T-helper 2 cell treated with Interferon-gamma antibody and Interleukin-4, amounts not matched to agents 5 μg/mL and 100 μg/mL, for 36 hours (primary cell): ENCODE measurements at places on chromosomes 2 and 18.

GRCh38 chr2:113027691-113028090, 22.4 kb downstream of the IL36A start:
- no peak for DNase-seq

- no peak for DNase-seq
Observed at GRCh38 chr18:3345452-3345851, 83.5 kb downstream of the MYL12B start.

- no peak for DNase-seq
Observed at GRCh38 chr2:15006667-15007066, 374.1 kb downstream of the LRATD1 start.

GRCh38 chr2:61543062-61543461, 4.9 kb upstream of the XPO1 start:
- no peak for DNase-seq

DNA sequence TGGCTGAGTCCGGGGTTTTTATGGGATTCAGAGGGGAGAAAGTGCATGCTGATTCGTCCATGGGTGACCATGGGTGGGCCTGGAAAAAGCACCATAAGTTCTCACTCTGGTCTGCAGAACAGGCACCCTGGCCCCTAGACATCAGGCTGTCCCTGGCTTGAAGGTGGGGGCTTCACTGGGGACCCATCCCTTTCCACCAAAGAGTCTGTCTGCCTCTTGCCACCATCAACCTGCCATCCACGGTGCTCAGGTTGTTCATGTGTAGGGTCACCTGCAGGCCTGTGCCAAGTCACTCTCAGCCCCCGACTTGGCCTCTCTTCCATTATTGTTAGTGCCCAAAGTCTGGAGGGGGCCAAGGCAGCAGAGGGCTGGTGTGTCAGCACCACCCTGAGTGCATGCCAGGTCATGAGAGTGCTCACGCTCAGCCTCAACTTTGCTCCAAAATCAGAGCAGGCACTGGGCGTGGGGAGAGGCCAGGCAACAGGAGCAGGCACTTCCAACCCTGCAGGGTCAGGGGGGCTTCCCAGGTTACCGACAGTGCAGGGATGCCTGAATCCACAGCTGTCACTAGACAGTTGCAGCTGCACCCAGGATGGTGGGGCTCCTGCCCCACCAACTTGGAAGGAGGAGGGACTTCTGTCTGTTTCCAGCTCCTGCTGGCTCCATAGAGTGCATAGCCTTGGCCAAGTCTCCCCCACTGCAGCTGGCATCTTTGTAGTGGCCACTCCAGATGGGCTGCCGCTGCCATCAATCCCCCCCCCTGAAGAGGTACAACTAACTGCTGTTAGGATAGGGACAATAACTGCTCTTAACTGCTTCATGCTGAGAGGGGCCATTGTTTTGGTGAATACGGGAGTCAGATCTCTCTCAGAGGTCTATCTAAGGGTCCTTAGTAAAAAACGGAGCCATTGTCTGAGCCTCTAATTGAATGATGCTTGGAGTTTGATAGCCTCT, 209.3 kb downstream of the AKAIN1 start:
- no peak for DNase-seq

DNA sequence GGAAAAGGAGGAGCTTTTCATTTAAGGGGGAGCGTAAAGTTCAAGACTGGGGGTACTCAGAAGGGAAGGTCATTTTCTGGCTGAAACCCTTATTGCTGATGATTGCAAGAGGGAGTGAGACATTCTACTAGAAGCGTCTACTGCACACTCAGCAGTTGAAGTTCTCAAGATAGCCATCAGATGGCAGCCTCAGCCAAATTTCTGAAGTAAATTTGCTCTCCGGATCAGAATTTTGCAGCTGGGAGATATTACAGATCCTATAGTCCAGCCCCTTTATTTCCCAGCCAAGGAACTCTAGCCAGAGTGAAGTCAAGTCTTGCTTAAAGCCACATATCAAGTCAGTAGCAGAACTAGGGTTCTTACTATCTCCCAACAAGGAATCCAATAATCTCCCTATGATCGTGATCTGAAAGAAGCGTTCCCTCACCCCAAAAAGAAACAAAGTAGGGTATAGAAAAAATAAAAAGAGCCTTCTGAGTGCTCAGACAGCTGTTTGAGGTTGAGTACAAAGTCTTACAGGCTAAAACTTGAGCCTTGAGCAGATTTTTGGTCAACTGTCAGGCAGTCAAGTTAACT, 24.0 kb downstream of the RAX start:
- DNase-seq: no peak

DNA sequence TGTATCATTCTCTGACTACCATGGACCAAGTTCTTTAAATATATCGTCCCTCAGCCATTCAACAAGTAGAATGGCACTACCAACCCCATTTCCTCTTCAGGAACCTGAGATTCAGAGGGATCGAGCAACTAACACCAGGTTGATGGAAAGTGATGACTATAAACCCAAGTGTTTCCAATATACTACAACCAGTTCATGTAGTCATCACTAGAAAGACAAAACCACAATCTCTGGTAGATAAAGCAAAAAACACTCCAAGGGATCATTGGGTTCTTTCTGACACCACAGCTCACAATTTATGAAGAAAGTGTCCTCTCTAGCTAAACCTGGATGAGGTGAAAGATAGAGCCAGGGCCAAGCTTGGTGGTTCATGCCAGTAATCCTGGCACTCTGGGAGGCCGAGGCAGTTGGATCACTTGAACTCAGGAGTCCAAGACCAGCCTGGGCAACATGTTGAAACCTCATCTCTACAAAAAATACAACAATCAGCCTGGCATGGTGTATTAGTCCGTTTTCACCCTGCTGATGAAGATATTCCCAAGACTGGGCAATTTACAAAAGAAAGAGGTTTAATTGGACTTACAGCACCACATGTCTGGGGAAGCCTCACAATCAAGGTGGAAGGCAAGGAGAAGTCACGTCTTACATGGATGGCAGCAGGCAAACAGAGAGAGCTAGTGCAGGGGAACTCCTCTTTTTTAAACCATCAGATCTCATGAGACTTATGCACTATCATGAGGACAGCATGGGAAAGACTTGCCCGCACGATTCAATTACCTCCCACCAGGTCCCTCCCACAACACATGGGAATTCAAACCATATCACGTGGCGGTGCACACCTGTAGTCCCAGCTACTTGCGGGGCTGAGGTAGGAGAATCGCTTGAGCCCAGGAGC, 2.2 kb downstream of the CD226 start:
- peak; percentile 37 for DNase-seq

GRCh38 chr2:188949046-188949818, 24.9 kb upstream of the COL3A1 start:
- DNase-seq: no peak

DNA sequence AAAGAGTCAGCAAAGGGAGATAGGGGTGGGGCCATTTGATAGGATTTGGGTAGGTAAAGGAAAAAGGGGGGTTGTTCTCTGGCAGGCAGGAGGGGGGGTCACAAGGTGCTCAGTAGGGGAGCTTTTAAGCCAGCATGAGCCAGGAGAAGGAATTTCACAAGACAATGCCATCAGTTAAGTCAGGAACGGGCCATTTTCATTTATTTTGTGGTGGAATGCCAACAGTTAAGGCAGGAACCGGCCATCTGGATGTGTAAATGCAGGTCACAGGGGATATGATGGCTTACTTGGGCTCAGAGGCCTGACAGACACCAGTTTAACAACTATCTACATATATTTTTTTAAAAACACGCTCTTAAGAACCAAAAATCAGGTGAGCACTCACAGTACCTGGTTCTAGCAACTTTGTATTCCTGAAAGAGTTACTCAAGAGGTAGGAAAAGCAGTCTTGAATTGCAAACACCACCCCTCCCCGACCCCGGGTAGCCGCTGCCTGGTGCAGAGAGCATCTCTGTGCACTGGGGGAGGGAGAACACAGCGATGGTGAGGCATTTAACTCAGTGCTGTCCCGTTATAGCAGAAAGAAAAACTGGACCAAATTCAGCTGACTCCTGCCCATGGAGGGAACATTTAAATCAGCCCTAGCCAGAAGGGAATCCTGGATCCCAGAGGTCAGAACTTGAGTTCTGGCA, 414.5 kb upstream of the KLHL29 start:
- DNase-seq: no peak

- DNase-seq: no peak
Observed at GRCh38 chr18:45738660-45739059, 14.7 kb downstream of the SLC14A1 start.

DNA sequence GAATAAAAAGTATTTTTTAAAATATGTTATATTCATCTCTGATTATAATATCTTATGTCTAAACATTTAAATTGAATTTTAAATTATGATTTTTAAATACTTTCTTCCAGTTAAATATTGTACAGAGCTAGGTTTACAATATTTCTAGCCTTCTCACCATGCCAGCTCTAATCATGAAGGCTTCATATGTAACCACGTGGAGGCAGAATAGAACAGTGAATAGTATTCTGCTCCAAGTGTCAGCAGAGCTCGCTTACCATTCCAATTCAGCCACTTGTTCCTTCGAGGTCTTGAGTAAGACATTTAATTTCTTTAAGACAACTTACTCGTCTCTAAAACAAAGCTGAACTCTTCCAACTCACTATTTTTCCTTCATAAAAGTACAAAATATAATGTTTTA, 871.8 kb downstream of the SUCLG1 start:
- no peak for DNase-seq

GRCh38 chr18:57480733-57481132, 45.6 kb downstream of the ONECUT2 start:
- no peak for DNase-seq

DNA sequence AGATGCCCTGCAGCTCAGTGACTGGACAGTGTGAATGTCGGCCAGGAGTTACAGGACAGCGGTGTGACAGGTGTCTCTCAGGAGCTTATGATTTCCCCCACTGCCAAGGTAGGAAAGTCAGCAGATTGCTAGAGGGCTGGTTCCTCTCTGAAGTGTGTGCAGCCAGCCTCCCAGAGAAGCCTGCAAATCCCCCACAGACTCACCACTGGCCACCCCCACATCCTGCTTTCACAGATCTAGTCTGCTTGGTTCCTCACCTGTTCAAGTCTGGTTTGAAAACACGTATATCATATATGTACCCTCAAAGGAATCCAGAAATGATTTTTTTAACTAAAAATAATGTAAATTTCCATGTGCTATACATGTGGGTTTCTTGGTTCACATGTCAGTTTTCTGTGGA, 121.1 kb downstream of the LAMA3 start:
- DNase-seq: no peak

GRCh38 chr2:227724394-227725039, at the start of gene SCYGR6:
TSS of gene SCYGR6 (minus strand) at chr2:227724757. CDS start at chr2:227724757, 0 bp downstream.
- no peak for DNase-seq

DNA sequence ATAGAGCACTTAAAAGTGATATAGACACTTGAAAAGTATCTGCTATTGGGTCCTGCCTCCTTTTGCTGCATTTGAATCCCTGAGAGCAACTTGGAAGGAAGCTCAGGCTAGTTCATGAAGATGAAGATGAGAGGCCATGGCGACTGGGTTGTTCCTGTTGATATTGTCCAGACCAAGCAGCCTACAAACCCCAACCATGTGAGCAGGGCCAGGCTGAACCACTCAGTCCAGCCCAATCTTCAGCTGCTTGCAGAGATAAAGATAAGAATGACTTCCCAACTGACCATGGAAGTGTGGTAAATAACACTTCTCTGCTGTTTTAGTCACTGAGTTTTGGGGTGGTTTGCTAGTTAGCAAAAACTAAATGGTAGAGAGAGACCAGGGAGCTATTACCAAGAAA, 417.6 kb downstream of the SOX11 start:
- no peak for DNase-seq

- no peak for DNase-seq
Observed at GRCh38 chr2:159129824-159130223, 156.7 kb downstream of the WDSUB1 start.

GRCh38 chr2:117985092-117985491, 28.8 kb downstream of the CCDC93 start:
- no peak for DNase-seq

DNA sequence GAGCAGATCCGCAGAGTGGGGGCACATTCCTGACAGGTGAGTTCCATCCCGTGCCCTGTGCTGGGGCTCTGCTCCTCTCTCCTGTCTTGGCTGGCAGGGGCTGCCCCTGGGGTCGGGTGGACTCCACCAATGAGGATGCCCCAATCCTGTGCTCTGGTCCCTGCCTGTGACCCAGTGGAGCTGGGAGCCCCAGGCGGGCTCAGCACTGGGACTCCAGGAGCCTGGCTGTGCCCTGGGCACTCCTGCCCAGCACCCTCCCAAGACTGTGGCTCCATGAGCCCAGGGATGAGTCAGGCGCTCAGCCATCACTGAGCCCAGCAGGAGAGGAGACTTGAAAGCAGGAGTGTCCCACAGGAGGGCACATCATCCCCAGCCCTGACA, 53.9 kb downstream of the MBP start:
- DNase-seq: no peak

DNA sequence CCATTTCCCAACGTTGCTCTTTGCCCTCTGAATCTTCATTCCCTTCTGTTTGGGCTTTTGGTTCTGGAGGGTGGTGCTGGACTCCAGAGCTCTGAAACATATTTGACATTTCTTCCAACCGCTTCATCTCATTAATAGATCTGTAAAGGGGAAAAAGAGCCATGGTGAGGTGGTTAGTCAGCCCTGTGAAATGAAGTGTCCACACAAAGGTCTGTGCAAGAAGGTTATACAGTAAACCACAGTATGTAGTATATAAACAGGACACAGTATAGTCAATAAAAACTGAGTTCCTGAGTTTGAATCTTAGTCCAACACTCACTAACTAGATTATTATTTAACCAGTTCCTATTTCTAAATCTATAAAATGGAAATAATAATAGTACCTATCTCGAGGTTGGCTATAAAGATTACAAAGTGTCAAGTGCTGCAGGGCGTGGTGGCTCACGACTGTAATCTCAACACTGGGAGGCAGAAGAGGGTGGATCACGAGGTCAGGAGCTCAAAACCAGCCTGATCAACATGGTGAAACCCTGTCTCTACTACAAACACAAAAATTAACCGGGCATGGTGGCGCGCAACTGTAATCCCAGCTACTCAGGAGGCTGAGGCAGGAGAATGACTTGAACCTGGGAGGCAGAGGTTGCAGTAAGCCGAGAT, 13.1 kb downstream of the STARD7 start:
- DNase-seq: no peak

DNA sequence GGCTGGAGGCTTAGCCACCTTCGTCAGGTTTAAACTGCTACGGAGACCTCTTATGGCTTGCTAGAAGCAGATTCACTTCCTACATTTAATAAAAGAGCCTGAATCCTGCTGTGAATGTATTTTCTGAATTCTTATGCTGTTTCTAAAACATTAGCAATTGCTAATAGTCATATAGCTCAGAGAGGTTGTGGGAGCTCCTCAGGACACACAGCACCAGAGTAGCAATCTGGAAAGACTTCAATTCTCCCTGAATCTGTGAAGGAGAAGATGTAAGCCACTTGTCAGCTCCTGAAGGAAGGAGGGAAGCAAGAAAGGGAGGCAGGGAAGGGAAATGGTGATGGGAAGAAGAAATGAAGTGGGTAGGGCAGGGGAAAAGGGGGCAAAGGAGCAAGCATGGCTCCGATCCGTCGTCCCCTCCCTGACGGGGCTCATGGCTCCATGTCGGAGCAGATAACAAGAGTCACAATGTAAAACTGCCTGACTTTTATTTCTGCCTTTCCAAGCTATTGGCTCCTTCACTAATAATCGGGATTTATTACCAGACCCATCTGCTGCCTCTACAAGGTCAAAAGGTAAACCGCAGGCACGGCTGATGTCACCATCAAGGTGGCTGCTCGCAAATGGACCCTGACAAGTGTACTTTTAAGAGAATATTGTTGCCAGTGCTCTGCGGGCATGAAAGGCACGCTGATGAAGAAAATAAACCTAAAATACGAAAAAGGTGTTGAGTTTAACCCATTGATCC, 656.0 kb upstream of the SALL3 start:
- DNase-seq: no peak
